ENCODE measurements at places on chromosomes 2 and 18. TPM values are rescaled to one million over a fixed set of nuclear protein-coding genes. Genes with fewer than 3 reads are reported as not detected.

Gene SIX3
- 7.4 TPM for total RNA-seq

Gene CCDC141
- total RNA-seq = 3.5 TPM

Gene CCDC102B
- total RNA-seq = 21.2 TPM

Gene RPRM
- 21.5 TPM for total RNA-seq

Gene UNC80
- 26.5 TPM for total RNA-seq

Gene AOX1
- 2.1 TPM for total RNA-seq

Gene CENPA
- total RNA-seq = 3.2 TPM

Gene TPRKB
- total RNA-seq = 36.0 TPM

Gene TMEM247
- not detected for total RNA-seq

Gene MDH1B
- 13.4 TPM for total RNA-seq

Gene PPM1G
- 67.1 TPM for total RNA-seq

Gene SNED1
- total RNA-seq = 6.5 TPM

Gene RAB12
- total RNA-seq = 110 TPM

Gene ZAP70
- total RNA-seq = 1.4 TPM

Data from diencephalon (tissue), 1 donor.